Stimulated activated CD8-positive, alpha-beta memory T cell treated with anti-CD3 and anti-CD28 coated beads, Interleukin-4, amount 100 ng/mL, for 24 hours (primary cell): ENCODE measurements at places on chromosomes 1 and 21.

DNA sequence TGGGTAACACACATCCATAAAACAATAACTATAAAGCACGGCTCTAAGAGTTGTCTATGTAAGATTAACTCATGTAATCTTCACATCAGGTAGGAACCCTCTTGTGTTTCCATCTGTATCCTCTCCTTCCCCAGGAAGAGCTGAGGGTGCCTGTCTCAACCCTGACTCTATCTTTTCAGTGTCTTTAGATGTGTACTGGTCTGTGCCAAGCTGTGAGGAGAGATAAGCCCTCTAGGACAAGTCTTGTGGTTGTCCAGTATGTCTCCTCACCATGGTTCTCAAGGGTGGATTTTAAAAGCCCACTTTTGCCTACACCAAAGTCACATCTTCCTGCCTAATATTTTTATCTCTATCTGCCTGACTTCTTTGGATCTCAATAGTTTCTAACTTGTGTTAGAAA lies 300.1 kb downstream of the KCNT2 start:
- DNase-seq = no peak

DNA sequence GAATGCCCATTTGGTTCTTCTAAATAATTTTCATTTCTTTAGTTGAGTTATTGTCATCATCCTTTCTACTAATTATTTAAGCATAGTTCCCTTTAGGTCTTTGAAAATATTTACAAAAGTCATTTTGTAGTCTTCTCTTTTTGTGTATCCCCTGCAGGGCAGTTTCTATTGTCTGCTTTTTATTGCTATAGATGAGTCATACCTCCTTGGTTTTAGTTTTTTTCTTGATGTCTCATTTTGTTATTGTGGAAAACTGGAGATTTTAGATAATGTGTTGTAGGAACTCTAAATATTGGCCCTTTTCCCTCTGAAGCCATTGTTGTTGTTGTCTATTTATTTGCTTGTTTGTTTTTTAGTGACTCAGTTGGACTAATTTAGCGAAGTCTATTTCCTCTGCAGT lies 387.9 kb downstream of the NUF2 start:
- no peak for DNase-seq

DNA sequence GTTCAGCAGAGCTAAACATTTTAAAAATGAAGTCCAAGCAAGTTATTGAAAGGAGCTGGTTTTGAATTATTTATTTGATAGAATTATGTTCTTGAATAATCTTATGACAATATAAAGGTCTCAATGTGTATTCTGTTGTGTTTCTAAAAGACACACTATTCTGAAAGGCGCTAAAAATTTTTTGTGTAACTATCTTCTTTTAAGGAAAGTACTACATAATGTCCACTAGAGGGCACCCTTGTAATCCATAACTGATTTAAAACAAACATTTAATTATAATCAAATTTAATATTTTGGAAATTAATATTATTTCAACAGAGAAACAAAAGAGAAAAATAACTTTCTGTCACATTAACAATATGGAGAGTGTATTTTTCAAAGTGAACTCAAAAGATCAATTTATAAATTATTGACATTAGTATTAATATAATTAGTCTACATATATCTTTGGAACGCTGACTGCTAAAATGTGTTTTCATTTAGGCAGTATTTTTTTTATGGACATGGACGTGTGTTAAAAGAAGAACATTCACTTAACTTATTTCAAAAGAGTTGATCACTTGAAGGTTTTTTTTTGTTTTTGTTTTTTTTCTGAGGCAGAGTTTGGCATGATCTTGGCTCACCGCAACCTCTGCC lies 248.4 kb downstream of the DENND1B start:
- DNase-seq = no peak

DNA sequence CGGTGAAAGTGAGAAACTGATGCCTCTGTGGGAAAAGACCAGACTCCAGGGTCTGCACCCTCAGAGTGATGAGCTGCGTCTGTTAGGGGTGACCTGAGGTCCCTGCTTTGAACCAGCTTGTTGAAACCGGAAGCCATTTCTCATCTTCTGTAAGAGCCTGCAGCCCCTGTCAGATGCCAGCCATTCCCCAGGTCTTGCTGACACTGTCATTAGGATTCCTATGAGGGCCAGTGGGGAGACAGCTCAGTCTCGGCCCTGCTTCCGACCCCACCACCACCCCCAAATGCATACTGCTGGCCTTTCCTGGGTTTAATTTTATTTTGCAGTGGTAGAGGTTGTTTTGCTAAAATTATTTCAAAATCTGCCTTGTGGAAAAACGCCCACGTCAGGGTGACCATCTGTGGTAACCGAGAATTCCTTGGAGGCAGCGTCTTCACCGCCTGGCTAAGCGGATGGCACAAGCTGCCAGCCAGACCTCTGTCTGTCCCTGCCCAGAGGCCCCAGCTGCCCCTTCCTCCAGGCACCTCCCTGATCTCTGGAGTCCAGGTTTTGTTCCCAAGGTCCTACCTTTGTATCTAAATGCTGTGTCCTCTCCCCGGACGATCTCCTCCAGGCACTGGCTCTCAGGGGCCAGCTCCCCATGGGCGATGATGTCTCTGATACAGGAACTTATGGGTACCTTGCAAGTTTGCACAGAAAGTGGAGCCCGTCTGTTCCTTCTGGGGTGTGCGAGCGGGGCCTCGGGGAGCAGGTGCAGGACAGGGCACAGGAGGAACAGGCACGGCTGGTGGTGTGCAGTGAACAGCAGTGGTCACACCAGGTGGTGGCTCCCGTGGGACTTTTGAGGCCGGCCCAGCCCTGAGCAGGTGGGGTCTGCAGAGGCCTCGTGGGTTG lies 49.9 kb downstream of the PRKCZ start:
- DNase-seq = no peak

- no peak for DNase-seq
These were observed 18.5 kb downstream of the CSF1 start for GRCh38 chr1:109929170-109929569.

DNA sequence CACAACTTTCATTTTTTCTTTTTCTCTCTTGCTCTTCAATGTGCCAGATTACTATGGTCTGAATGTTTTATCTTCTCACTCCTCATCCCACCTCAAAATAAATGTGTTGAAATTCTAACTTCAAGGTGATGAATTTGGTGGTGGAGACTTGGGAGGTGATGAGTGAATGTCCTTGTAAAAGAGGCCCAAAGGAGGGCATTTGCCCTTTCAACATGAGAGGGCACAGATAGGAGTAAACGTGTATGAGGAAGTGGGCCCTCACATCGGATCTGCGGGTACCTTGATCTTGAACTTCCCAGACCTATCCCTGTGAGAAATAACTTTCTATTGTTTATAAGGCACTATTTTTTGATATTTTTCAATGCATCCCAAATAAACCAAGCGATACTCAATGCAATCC lies 412.3 kb upstream of the ADGRL2 start:
- DNase-seq = no peak

GRCh38 chr1:44282704-44283426 lies 69.6 kb downstream of the DMAP1 start:
- DNase-seq = no peak

DNA sequence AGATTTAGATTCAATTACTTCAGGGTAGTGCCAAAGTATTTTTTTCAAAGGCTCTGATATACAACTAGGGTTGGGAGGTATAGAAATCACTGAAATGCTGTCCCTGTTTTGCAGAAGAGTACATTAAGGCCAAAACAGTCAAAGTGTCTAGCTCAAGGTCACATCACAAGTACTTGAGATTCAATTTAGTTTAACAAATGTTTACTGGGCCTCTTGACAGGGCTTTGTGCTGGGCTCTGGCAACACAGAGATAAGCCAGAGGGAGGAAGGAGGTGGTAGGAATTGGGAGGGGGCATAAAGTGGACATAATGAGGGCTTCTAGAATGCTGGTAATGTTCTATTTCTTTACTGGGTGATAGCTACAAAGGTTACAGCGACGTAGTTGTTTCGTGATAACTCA lies 2.3 kb upstream of the SLC9A1 start:
- DNase-seq = no peak

DNA sequence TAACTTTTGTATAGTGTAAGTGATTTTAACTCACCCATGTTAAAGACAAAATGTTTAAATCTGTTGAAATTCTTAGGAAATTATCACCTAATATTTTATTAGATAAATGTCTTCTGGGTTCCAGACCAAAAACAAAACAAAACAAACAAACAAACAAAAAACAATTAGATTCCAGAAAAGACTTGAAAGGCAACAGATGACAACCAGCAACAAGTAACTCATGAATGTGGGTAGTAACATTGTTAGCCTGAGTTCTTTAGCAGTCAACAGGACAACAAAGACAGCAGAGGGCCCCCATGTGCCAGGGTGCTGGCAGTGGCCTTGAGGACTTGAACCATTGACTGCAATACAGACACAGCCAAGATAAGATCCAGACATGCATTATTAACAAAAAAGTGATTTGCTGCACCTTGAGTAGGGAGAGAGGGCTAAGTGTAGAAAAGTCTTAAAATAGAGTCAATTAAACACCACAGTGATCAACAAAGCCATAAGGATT lies 2.4 kb upstream of the CD247 start:
- DNase-seq = no peak
